ENCODE measurements at places on chromosomes 7 and 10.

GRCh38 chr10:99693933-99694583 lies 34.7 kb downstream of the ENTPD7 start:
- no peak for DNase-seq

- no peak for DNase-seq
Observed at GRCh38 chr10:61612450-61612849, 50.3 kb upstream of the CABCOCO1 start.

- no peak for DNase-seq
Observed at GRCh38 chr10:51507476-51507875, 191.9 kb downstream of the CSTF2T start.

DNA sequence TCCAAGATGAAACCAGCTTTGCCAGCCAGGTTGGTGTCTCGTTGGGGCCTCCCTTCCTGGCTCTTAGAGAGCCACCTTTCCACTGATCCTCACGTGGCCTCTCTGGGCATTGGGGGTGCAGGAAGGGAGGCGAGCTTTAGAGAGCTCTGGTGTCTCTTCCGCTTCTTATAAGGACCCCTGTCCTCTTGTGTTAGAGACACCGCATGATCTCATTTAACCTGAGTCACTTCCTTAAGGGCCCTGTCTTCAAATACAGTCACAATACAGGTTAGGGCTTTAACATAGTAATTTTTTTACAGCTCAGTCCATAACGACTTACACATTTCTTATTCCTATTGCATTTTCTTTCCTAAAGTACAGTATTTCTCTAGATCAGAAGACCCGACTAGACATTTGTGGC lies 535.8 kb downstream of the SDK1 start:
- no peak for DNase-seq

DNA sequence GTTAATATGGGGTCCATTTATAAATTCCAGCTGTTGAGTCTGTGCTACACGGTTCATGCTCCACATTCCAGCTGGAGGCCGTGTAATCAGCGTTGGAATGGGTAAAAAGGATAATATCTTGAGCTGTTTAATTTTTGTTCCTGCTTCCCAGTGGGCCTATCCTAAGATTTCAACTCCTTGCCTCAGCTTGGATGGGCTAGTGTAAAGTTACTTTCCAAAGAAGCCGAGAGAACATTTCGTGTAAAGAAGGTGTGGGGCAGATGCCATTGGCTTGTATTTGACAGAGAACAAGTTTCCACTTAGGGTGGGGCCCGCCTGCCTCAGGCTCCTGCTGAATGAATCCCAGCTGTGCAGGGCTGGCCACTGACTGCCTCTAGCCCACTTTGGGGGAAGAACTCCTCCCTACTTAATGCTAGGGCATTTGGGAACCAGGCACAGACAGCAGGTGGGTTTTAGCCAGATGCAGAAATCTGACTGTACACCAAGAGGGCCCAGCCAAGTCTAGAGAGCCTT lies 125.9 kb upstream of the LYZL2 start:
- no peak for DNase-seq

DNA sequence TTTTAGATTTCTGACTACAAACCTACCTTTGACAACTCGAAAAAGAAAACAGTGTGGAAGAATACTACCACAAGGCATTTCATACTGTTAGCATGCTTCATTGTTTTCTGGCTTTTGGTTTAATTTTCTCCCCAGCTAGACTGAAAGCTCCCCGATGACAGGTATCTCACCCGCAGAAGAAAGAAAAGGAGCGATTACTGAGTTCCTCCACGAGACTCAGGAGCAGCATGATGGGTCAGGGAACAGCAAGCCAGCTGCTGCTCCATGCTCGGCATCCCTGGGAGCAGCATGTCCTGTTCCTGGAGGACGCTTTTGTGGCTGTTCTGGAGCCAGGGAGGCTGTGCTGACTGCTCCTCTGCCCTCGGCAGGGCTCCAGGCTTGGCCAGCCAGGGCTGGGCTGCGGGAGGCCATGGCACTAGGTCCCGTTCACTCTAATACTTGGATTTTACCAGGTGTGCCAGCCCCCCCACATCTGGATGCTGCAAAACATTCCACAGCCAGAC lies 133.4 kb downstream of the PRKAG2 start:
- DNase-seq: no peak

GRCh38 chr10:71613261-71613777 lies 106.3 kb downstream of the C10orf105 start:
- no peak for DNase-seq

GRCh38 chr7:141012696-141013344 lies 1.9 kb downstream of the MRPS33 start:
- DNase-seq: no peak

DNA sequence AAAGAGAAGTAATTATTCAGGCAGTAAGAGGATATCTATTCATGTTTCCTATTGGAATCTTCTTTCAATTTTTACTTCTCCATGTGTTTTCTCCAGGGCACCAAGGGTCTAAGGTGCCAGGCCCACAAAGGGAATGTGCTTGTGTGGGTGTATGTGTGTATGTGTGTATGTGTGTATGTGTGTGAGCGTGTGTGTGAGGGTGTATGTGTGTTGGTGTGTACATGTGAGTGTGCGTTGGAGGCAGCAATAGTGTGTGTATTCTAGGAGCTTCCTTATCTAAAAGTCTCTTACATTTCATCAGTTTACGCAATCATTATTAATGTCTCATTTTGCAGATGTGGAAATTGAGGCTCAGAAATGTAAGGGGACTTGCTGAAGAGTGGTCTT lies 28.3 kb downstream of the RAMP3 start:
- DNase-seq: no peak

GRCh38 chr10:98623176-98623575 lies 176.4 kb upstream of the HPS1 start:
- no peak for DNase-seq
